ENCODE measurements at places on chromosomes 16 and 17. TPM values are rescaled to one million over a fixed set of nuclear protein-coding genes. Genes with fewer than 3 reads are reported as not detected.

TNFSF13 gene
- 0.49 TPM for total RNA-seq

MT1E gene
- 5.4 TPM for total RNA-seq

KRTAP4-9 gene
- not detected for total RNA-seq

PYDC1 gene
- 0.49 TPM for total RNA-seq

SCO1 gene
- 7.6 TPM for total RNA-seq

ZSCAN10 gene
- 0.49 TPM for total RNA-seq

CHD9NB gene
- total RNA-seq = 0.25 TPM

PPP1R1B gene
- total RNA-seq = 20.7 TPM

CACNG5 gene
- total RNA-seq = 0.98 TPM

BCAR1 gene
- total RNA-seq = 17.2 TPM

SOST gene
- total RNA-seq = not detected

RND2 gene
- total RNA-seq = 3.7 TPM

DOC2B gene
- 40.1 TPM for total RNA-seq

PHOSPHO1 gene
- 1.7 TPM for total RNA-seq
